MCF 10A (cell line): ENCODE measurements at places on chromosomes 2 and 18.
A peak's percentile ranks its signal among the peaks of the same experiment; 100 is the strongest.

DNA sequence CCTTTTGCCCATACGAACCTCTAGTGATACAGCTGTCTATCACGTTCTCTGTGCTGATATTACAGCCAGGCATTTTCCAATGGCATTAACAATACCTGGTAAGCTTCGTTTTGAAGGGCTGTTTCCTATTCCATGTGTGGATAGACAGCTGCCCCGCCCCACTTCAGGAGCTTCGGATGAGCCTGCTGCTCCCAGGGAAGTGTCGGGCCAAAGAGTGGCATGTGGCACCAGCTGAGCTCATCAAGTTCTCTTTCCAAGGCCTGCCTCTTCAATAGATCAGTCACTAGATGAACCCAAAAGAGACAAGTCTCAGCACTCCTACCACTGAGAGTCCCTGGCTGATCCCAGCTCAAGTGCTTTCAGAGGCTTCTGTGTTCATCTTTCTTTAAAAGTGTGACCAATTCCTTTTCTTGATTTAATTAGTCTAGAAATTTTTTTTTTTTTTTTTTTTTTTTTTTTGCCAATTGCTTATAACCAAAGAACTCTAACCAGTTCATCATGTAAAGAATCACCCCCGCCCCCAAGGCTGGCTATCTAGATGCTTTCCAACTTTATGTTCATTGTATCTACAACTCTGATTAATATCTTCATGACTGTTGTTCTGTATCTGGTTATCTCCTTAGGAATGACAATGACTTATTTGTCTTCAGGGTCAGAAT lies 46.6 kb downstream of the HDAC4 start:
- DNase-seq: no peak

DNA sequence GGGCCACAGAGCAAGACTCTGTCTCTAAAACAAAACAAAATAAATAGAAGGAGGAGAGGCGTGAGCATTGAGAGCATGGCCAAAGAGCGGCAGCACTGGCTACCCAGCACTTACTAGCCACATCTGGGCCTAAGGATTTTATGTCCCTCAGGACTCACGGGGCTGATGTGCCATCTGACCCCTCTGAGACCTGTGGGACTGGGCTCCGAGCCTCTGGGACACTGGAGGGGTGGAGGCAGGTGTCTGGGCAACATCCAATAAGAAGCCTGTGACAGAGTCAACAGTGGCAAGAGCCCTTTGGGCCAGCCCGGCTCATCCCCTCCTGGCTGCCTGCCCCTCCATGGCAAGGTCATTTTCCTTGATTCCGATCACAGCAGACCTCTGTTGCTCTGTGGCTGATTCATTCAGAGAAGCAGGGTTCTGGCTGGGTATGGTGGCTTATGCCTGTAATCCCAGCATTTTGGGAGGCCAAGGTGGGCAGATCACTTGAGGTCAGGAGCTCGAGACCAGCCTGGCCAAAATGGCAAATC lies 60.7 kb downstream of the RRM2 start:
- DNase-seq: no peak

- DNase-seq: peak; percentile 19
These were observed 193.8 kb upstream of the RND3 start for GRCh38 chr2:150681120-150681804.

GRCh38 chr2:165762723-165763122 lies 31.3 kb downstream of the GALNT3 start:
- peak; percentile 12 for DNase-seq

DNA sequence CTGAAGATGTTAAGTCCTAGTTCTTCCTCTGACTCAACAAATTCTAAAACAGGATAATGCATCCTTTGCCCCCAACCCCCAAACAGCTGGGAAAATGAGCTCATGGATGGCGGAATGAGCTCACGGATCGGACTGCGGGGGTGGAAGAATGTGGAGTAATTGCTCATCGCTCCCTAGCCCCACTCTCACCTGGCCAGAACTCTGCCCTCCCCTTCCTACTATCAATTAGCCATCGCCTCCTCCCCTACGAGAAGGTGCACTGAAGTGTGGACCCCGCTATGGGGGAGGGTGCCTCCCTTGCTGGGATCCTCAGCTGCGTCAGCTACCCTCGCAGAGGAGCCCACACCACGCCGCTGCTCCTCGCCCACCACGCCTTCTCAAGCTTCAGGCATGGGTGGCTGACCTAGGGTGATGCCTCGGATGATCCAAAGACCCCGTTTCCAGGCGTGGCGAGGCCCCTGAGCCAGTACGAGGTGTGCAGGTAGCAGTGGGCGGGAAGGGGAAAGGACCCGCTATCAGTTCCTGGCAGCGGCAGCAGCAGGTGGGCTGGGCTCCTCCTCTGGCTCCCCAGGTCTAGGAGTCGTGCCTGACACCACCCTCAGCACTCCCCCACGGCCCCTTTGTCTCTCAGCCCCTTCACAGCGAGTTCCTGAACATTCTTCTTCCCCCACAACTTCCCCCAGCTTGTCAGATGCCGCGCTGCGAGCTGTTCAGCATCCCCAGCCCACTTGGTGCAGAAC lies 82.1 kb upstream of the POMC start:
- peak; percentile 7 for DNase-seq

DNA sequence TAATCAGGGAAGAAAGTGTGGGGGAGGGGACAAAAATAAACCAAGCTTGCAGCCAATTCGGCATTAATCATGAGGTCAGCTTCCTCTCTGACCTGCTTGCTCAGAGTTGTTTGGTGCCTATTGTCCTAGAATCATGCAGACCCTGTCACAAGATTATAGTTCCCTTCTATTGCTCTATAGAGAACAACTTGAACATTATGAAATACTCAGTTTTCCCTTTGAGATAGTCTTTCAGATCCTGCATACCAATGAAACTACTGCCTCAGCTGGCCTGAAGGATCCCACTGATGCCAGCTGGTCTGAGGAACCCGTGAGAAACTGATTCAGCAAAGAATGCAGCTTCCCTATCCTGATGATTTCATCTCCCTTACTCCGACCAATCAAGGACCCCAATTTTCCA lies 955 bp upstream of the BBS5 start:
- DNase-seq: no peak

DNA sequence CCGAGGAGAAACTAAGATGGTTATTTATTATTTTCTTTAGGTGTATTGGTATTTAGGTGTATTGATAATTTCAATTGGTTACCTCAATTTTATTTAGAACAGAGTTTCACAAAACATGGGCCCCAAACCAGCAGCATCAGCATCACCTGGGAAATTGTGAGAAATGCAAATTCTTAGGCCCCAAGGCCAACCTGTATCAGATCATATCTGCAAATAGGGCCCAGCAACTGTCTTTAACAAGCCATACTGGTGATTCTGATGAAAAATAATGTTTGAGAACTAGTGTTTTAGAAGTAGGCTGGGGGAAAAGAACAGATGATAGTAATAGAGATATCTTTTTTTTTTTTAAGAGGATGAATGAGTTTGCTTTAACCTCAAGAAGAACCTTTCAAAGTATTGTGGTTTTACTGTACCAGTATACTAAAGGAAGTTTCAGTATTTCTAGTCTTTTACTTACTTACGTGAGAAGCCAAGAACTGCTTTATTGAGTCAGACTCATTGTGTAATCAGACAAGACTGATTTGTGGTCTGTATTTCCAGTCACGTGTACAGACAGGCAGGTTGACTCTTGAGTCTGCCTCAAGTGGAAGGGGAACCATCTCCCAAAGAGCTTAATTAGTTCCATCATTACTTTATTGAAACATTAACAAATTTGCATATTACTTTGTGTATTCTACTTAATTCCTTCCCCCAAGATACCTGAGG lies 60.4 kb upstream of the GAREM1 start:
- peak; percentile 93 for DNase-seq

DNA sequence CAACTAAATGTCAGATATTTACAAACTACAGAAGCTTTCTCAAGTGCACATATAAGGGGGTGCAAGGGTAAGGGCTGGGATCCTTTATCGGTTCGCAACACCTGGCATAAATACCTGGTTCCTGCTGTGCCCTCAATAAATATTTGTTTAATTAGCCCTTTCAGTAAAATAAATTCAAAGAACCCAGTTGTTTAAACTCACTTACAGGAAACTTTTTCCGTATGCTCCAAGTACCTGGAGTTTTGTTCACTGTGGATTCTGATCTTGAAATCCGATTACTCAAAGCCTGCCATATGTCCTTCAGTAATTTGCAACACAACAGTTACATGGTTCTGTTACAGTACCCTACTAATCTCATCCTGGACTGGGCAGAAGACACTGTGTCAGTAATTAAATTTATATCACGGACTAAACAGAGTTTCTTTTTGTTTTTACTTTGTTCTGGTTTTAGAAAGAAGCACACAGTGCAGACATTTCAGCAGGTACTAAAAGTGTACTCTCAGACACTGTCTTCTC lies 36.9 kb downstream of the TBC1D8 start:
- DNase-seq: no peak

DNA sequence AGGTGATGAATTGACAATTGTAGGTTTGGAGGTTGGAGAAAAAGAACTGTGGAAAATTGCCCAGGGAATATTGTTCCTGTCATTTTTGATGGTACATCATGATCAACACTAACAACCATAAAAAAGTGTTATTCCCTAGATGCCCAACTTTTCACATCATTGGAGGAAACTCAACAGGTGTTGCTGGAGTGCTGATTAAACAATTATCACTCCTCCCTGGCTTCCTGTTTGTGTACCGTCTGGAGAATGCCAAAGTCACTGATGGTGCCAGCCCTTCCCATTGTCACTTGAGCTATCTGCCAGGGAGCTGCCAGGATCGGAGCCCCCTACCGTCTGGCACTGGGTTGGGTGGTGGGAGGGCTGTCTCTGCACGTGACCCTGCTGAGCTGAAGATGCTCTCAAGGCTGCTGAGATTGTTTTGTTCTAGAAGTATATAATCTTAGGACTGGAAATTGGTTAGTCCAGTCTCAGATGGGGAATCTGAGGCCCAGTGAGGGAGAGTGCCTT lies 156.9 kb downstream of the PRKCE start:
- DNase-seq: no peak

DNA sequence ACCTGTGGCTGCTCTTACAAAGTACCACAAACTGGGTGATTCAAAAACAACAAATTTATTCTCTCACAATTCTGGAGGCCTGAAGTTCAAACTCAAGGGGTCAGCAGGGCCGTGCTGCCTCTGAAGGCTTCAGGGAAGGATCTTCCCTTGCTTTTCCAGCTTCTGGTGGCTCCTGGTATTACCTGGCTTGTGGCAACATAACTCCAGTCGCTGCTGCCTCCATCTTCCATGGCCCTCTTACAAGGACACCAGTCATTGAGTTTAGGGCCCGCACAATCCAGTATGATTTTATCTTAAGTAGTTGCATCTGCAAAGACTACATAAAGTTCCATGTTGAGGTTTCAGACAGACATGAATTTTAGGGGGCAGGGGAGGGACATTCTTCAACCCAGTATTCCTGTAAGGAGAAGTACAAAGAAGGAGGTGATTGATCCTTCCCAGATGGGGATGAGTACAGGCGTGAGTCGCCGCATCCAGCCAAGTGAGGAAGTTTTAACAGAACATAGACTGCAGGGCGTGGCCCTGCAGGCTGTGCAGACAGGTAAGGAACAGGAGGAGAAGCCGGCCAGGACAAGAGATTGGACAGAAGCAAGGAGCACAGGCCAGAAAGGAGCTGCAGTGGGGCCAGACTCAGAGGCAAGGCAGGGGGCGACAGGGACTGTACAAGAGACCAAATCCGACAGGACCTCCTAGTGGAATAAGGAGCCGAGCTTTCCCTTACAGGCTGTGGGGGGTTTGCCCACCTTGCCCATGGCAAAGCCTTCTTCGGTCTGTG lies 44.4 kb upstream of the BZW1 start:
- DNase-seq: no peak

GRCh38 chr2:227179988-227180685 lies 15.7 kb downstream of the COL4A3 start:
- DNase-seq: no peak

DNA sequence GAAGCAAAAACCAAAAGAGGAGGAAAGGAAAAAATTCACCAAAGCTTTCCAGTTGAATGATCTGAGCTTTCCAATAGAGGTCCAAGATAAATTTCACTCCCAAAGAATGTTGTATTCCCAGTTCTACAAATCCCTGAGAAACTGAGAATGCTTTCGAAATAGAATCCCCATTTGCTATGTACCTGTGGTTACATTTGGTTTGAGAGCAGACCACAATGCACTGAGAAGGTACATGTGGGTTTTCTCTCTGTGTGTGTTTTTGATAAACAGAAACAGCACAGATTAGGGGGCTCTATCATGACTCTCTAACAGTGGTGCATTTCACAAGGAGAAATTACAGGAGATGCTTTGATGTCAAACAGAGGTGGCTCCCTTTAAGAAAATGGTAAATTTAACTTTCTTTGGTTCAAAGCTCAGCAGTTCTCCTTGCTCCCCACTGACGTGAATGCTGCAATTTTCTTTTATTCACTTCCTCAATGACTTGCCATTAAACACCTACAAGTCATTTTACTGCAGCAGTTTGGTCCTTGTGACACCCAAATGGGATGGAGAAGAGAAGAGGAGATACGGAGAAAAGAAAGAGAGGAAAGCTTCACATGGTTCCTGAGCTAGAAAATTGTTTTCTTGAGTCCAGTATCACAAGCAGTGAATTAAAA lies 108.7 kb downstream of the EPHA4 start:
- no peak for DNase-seq

- no peak for DNase-seq
These were observed 45.3 kb upstream of the C1D start for GRCh38 chr2:68108120-68108519.

DNA sequence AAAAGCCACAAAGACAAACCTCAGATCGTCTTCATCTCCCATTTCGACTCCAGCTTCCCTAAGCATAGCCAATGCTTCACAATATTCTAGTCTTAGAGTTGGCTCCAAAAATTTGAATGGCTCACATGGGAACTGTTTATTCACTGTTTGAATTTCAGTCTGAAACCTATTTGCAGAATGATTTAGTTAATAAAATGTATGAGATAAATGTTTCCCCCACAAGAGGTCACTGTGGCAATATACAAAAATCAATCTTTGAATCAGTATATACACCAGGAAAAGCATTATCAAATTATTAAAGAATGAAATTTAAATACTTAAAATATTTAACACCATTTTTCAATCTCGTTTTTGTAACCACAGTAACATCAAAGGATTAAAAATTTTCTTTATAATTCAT lies 40.0 kb upstream of the MCM6 start:
- DNase-seq: peak; percentile 51

DNA sequence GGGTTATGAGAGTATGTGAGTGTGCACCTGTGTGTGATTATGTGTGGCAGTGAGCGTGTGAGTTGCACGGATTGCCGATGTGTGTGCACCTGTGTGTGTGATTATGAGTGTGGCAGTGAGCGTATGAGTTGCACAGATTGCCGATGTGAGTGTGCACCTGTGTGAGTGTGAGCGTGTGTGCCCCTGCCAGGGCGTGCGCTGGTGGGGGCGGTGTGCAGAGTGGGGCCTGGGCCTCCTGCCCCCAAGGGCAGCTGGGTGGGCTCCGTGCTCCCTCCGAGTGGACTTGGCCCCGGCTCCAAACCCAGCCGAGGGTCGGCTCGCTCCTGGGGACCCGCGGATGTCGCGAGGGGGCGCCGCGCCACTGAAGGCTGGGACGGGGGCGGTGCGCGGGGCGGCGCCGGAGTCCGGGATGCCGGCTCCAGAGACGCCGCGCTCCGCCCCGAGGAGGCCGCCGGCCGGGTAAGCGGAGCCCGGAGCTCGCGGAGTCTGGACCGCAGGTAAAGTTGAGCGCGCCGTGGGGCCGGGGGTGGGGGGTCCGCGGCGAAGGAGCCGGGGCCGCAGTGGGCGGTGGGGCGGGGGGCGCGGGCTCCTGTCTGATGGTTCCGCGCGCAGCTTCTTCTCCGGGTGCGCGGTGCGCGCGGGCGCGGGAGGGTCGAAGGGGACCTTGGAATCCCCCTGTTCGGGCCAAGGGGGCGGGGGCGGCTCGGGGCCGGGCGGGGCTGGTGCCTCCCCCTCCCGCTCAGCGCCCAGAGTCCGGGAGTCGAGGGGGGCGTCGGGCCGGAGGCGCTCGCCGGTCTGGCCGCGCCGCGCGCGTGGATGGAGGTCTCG lies at the start of gene KCNG2:
KCNG2 (plus strand) TSS at position 421 of the 828 bp plus-strand sequence. CDS start 65,730 bp downstream, outside the sequence.
- DNase-seq: no peak
